Fibroblast of villous mesenchyme (primary cell): ENCODE measurements at places on chromosomes 6 and 20.

DNA sequence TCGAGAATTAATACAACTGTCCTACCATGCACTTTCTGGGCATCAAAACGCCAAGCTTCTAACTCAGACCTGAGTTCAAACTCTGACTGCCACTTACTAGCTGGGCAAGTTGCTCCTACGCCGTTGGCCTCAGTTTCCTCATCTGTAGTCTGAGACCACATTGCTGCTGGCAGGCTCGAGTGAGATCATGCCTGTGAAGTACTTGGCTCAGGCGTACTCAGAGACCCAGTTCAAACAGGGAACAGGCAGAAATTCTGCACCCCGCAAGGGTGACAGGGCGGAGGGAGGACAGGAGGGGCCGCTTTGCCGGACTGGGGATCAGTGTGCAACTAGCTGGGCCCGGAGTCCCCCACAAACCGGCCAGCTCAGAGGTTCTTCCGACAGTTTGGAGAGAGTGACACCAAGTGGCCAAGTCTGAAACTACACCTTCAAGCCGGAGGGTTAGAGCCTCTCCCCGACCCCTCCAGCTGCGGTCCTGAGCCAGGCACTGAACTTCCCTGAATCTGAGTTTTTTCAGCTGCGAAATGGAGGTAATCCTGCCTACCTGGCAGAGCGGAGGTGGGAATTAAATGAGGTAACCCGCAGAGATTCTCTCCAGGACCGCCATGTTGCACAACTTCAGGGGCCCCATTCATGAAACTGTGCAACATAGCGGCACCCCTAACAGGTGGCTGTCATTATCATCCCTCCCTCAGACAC is 46.0 kb upstream of the PTPN1 start:
- peak; percentile 69 for DNase-seq

DNA sequence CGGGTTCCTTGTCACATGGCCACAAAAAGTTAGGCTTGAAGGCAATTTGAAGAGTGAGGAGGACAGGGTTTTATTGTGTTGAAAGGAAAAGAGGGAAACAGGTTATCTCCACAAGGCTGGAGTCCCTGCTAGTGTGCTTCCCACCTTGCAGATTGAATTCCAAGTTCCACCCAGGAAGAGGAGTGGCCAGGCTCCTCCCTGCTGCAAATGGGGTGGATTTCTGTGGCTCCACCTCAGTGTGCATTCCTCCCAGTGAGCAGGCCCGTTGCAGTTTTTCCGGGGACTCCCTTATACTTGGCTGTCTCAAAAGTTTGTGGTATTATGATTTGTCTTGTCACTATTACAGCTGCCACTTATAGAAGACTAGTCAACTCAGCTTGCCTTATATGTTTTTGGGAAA is 281.8 kb upstream of the PLCB4 start:
- DNase-seq = no peak

- no peak for DNase-seq
Observed at GRCh38 chr6:122753000-122753687, 26.4 kb upstream of the FABP7 start.

- no peak for DNase-seq
Observed at GRCh38 chr6:114334237-114334636, 8.6 kb downstream of the HS3ST5 start.

- no peak for DNase-seq
Observed at GRCh38 chr20:62816884-62817873, at the start of gene COL9A3. COL9A3 (plus strand) TSS chr20:62817050; CDS start chr20:62817065, 15 bp downstream.

GRCh38 chr20:59333951-59334350 is 33.5 kb downstream of the EDN3 start:
- DNase-seq = no peak

- DNase-seq = no peak
Observed at GRCh38 chr6:117907601-117908245, 659 bp downstream of the SLC35F1 start.

DNA sequence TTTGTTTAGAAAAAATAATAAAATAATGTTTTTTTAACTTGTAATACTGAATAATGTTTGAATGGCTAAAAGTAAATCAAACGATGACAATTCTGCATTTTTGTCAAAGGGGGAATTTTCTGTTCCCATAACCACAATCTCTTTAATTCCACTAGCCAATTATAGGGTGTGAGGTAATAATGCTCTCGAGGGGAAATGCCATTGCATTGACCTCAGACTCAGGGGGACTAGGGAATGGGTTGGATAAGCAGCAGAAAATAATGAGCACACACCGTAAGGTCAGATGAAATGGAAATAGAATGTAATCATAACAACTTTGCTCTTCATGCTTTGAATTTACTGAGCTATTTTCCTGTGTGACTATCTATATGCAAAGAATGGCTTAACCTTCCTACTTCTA is 584.7 kb downstream of the RFPL4B start:
- DNase-seq = no peak

GRCh38 chr6:16562498-16562897 is 198.8 kb downstream of the ATXN1 start:
- DNase-seq = no peak

- DNase-seq = no peak
Observed at GRCh38 chr6:113317442-113317841, 539.7 kb upstream of the MARCKS start.

DNA sequence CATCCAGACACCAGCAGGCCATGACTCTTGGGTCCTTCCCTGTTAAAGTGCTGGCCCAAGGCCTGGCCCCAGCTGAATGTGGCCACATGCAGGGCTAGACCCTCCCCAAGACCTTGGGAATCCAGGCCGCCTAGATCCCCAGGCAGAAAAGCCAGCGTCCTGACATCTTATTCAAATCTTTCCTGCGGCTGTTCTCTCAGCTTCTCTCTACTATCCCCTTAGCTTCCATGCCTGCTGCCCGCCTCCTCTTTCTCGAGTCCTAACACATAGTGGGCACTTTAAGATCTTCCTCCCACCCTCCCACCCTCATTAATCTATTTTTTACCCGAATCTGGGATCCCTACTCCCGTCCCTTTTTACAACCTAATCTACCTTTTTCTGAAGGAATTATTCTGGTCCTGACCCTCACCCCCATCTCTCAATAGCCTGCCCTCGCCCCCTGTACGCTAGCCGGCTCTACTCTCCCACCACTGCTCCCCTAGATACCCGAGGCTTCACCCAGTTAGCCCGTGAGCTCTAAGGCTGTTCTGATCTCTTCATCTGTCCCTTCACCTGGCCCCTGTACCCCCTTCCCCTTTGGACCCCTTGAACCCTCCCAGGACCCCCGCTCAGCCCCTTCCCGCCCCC is at the start of gene CCHCR1:
TSS of gene CCHCR1 (minus strand) at position 290 of the 627 bp plus-strand sequence. CDS start at position 88, 202 bp downstream.
- no peak for DNase-seq

DNA sequence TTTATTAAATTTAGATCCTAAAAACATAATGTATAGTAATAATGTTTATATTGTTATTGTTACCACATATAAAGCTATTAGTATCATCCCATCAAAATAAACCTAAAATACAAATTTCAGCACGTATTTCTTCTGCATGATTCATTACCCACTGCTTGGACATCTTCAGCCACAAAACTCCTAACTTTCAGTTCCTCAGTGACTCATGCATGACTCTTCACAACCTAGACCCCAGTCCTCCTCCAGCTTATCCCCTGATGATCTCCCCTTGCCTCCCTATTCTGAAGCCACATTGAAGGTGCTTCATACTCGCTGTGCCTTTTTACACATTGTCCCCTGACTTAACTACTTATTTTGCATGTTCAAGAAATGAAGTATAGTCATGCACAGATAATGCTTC is 11.2 kb upstream of the GPRC6A start:
- DNase-seq = peak; percentile 14

DNA sequence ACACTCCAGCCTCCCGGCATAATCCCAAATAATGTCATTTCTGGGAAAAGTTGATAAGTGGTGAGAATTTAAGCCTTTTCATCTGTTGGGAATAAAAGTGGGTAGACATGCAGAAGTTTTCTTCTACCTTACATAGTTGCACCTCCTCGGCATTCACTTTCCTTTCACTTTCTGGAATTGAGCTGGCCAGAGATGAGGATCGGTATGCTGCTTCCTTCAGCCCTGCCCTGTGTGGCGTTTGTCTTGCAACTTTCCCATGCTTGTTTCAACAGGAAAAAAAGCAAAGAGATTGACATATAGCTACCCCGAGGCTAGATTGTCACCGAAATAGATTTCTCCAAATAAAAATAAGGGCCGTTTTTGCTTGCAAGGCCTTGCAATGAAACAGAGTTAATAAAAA is 65.8 kb upstream of the JAG1 start:
- DNase-seq = no peak
